ENCODE measurements at places on chromosomes 5 and 9.

- DNase-seq = no peak
These were observed 4.0 kb downstream of the CSF1R start for GRCh38 chr5:150082374-150082773.

GRCh38 chr9:33046061-33046460, 21.0 kb downstream of the DNAJA1 start:
- DNase-seq = no peak

DNA sequence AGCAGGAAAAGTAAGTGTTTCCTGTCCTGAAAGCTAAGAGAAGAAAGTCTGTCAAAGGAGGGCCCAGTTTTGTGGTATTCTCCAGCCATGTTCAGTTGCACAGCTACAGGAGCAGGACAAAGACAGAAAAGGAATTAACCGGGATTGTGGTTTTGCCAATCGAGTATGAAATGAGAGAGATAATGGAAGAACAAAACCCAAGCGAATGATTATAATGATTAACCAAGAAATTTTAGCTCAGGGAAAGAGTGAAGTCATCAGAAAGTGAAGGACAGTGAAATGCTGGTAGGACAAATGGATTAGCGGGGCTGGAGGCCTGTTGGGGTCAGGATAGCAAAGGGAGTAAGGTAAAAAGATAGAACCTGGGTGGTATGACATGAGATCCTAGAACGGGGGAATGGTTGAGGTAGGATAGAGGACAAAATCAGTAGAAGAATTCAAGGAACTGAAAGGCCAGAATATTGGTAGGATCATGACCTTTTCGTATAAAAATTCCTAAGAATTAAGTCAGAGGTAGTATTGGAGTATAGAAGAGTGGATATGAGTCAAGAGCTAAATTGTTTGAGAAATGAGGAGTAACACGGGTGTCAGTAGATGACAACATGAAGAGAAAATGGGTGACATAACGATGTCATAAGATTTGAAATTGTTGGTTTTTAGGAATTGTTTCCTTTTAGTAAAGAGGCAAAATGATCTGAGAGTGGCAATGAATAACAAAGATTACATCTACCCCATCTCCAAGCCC, 52.8 kb downstream of the DIAPH1 start:
- no peak for DNase-seq

GRCh38 chr9:127102176-127102575, 20.3 kb downstream of the ANGPTL2 start:
- DNase-seq = no peak
